Thyroid gland (tissue), 4 donors: ENCODE measurements at places on chromosomes 7 and 10. TPM values are rescaled to one million over a fixed set of nuclear protein-coding genes. Genes with fewer than 3 reads are reported as not detected.

Gene ASAH2
- total RNA-seq: 0.63 TPM

Gene CCNJ
- total RNA-seq: 10.6 TPM

Gene PRSS37
- not detected for total RNA-seq

Gene AHCYL2
- 96.9 TPM for total RNA-seq

Gene FHIP2A
- total RNA-seq: 42.6 TPM

Gene LARP4B
- 86.2 TPM for total RNA-seq

Gene GRID1
- 28.1 TPM for total RNA-seq

Gene C10orf143
- total RNA-seq: 8.5 TPM

Gene HOXA11
- total RNA-seq: not detected

Gene ZP3
- 1.0 TPM for total RNA-seq

DNA sequence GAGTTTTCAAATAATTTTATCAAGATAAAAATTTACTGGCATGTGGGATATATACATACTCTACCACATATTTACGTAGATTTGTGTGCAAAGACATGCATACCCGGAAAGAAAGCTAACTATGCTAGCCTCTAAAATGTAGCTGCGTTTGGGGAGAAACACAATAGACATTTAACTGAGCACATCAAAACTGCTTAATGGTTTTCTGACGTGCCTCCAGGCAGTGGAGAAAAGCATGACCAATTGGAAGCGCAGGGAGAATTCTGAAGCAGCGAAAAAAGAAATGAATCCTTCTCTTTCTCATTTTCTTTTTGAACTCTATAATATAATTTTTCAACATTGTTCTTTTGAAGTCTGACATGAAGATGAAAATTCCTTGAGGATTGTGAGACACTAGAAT, 60.3 kb upstream of the LYZL1 start:
- H3K27ac ChIP-seq: no peak overlapping the region
- H3K27me3 ChIP-seq: no peaks in the 10 kb centered on the region
- DNase-seq: no peak
- no peak overlapping the region for H3K4me3 ChIP-seq
- H3K4me1 ChIP-seq: no peaks in the 10 kb centered on the region

DNA sequence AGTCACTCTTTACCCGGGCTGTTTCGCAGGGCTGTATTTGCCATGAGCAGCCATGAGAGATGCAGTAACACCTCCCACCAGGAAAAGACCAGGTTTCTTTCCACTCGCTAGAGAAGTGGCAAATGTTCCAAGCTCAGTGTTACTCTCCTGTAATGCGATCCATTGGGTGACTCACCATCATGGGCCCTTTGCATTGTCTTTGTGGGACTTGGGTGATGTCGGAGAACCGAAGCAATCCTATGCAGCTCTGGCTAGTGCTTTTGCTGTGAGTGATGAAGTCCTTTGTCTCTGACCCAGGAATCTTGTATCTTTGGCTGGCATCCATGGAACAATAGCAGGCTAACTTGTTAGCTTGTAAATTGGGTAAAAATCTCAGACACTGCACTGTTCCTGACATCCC, 40.0 kb downstream of the GHRHR start:
- H3K4me3 ChIP-seq: no peak overlapping the region
- no peaks in the 10 kb centered on the region for H3K36me3 ChIP-seq
- no peaks in the 10 kb centered on the region for H3K27me3 ChIP-seq
- H3K27ac ChIP-seq: no peak overlapping the region
- no peak for DNase-seq
- H3K4me1 ChIP-seq: no peaks in the 10 kb centered on the region

DNA sequence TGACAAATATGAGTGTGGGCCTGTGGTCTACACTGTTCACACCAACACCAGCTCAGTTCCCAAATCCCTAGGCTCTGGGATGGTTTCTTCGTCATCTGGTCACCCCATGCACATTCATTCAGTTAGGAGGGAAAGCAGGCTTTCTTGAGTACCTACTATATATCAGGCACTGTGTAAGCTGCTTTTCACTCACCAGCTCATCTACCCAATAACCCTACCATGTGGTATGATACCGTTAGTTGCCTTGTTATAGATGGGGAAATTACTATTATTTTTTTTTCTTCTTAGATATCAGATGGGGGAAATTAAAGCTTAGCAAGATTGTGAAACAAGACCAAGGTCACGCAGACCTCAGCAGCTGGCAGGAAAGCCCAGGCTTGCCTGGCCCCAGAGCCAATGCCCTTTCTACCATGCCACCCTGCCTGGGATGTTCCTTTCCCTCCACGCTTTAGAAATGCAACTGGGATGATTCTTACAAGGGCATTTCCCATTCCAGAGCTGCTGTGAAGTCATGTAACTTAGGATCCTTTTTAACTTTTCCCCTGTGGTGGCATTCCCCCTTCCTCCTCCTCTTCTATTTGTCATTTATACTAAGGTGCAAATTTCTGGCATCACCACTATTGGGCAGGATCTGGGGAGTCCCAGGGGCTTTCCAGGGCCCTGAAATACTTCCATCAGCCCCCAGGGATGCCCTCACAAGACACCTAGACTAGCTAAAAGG, 93.1 kb upstream of the EFCAB10 start:
- no peaks in the 10 kb centered on the region for H3K36me3 ChIP-seq
- H3K27me3 ChIP-seq: no peaks in the 10 kb centered on the region
- H3K4me1 ChIP-seq: peaks cover 62% of the 10 kb centered on the region

- H3K4me1 ChIP-seq: no peaks in the 10 kb centered on the region
- H3K27me3 ChIP-seq: no peaks in the 10 kb centered on the region
- H3K36me3 ChIP-seq: no peaks in the 10 kb centered on the region
- H3K4me3 ChIP-seq: no peak overlapping the region
- no peak for DNase-seq
These were observed 55.0 kb upstream of the VWDE start for GRCh38 chr7:12458520-12459131.

GRCh38 chr7:91504919-91505318, 240.7 kb downstream of the FZD1 start:
- H3K27me3 ChIP-seq: no peaks in the 10 kb centered on the region
- DNase-seq: no peak

- no peak overlapping the region for H3K4me3 ChIP-seq
- no peaks in the 10 kb centered on the region for H3K4me1 ChIP-seq
- H3K27me3 ChIP-seq: no peaks in the 10 kb centered on the region
- no peaks in the 10 kb centered on the region for H3K36me3 ChIP-seq
- DNase-seq: no peak
These were observed 86.9 kb downstream of the SND1 start for GRCh38 chr7:127738859-127739258.

DNA sequence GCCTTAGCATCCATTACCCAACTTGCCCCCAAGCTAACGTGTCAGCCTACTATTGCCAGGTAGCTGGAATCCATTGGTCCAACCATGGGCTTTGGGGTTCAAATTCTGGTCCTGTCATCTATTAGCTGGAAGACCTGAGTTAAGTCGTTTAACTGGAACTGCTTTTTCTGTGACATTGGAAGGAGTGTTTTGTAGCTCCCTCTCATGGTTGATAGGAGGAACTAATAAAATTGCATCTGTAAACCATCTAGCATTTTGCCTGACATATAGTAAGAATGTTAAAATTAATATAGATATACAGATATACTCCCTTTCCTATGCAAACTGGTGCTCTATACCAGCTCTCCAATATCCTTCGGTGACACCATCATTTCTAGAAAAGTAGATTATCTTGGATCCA, 23.8 kb upstream of the SLF2 start:
- H3K27me3 ChIP-seq: no peaks in the 10 kb centered on the region
- no peaks in the 10 kb centered on the region for H3K4me1 ChIP-seq
- DNase-seq: no peak
- H3K27ac ChIP-seq: no peak overlapping the region
- H3K4me3 ChIP-seq: no peak overlapping the region
- no peaks in the 10 kb centered on the region for H3K36me3 ChIP-seq

GRCh38 chr7:53387515-53387914, 352.1 kb downstream of the POM121L12 start:
- H3K27ac ChIP-seq: no peak overlapping the region
- no peak for DNase-seq
- no peaks in the 10 kb centered on the region for H3K36me3 ChIP-seq
- H3K27me3 ChIP-seq: no peaks in the 10 kb centered on the region
- H3K4me1 ChIP-seq: no peaks in the 10 kb centered on the region

- peak; percentile 47 for DNase-seq
- no peaks in the 10 kb centered on the region for H3K36me3 ChIP-seq
- H3K27me3 ChIP-seq: no peaks in the 10 kb centered on the region
- H3K4me1 ChIP-seq: peaks cover 8% of the 10 kb centered on the region
These were observed 14.9 kb downstream of the ZC3HAV1 start for GRCh38 chr7:139094596-139094995.

DNA sequence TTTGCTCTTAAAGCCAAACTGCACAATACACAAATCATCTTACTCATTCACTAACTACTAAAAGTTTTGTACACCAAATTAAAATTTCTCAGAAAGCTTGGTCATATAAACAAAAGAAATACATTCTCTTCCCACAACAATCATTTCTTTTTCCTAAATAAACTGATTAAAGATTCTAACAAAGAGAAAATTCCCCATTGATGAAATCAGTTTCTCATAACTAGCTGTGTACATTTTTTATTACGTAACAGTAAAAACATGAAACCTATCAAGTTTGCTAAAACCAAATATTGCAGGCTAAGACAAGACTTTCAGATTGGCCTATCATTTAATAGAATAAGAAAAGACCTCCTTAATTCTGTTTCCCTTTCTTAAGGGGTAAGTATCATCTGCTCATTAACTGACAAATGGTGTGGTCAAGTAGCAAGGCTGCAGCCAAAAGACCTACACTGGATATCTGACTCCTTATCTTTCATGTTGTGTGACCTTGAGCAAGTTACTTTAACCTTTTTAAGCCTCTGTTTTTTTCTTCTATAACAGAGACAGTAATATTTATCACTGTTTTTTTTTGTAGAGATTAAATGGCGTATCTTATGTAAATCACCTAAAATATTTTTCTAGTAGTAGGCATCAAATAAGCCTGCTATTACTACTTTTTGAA, 22.4 kb downstream of the NAMPT start:
- H3K27ac ChIP-seq: no peak overlapping the region
- H3K36me3 ChIP-seq: peaks cover 34% of the 10 kb centered on the region
- H3K27me3 ChIP-seq: no peaks in the 10 kb centered on the region
- DNase-seq: no peak
- H3K4me1 ChIP-seq: no peaks in the 10 kb centered on the region
- H3K4me3 ChIP-seq: no peak overlapping the region

DNA sequence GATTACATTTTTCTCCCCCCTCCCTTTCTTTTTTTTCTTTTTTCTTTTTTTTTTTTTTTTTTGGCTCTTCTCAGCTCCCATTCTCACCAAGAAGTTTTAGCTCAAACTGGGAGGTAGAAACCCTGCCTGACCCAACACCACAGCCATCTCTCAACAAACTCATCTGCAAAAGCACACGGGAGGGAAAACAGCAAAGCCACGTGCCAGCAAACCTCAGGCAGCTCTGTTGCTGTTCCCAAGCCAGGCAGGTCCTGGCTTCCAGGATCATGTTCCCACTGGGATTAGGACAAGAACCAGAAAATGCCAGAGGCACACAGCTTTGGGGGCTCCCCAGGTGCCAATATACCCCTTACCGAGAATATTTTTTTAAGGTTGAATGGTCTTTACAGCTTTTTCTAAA, 56.7 kb downstream of the ITIH5 start:
- DNase-seq: no peak
- no peak overlapping the region for H3K4me3 ChIP-seq
- no peaks in the 10 kb centered on the region for H3K4me1 ChIP-seq
- no peaks in the 10 kb centered on the region for H3K27me3 ChIP-seq

GRCh38 chr10:23001901-23002516, 74.2 kb downstream of the ARMC3 start:
- no peaks in the 10 kb centered on the region for H3K27me3 ChIP-seq
- no peaks in the 10 kb centered on the region for H3K4me1 ChIP-seq
- no peak overlapping the region for H3K4me3 ChIP-seq
- no peak overlapping the region for H3K27ac ChIP-seq

DNA sequence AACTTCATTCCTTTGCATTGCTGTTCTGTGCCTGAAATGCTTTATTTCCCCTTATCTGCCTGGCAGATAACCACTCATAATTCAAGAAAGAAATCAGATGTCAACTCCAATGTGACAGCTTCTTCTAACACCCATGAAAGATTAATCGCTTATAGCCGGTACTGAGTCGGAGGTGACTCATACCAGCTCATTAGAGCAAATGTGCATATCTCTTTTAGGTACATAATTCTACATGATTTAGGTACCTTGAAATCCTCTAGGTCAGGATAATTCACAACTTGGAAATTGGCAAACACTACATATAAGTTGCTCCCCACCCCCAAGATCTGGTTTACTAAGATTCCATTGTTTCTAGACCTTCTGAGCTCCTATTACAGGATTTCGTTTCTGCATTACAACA, 554.4 kb upstream of the SORCS1 start:
- no peaks in the 10 kb centered on the region for H3K4me1 ChIP-seq
- no peak for DNase-seq
- H3K4me3 ChIP-seq: no peak overlapping the region
- no peaks in the 10 kb centered on the region for H3K36me3 ChIP-seq

DNA sequence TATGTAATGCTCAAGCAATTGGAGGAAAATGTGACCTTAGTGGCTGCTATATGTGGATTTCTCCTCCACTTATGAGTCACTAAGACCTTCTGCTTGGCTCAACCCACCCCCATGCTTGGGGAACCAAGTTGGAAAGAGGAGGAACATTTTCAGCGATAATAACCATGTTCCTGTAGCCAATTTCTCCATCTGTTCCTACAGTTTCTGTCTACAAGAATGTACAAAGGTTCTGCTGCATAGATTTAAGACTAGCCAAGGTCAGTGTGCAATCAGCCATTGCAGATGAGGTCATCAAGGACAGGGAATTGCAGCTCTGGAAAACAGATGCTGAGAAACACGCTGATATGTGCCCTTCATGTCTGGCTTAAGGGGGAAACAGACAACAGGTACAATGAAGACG, 5.6 kb upstream of the NRCAM start:
- H3K27me3 ChIP-seq: no peaks in the 10 kb centered on the region
- no peak overlapping the region for H3K4me3 ChIP-seq

DNA sequence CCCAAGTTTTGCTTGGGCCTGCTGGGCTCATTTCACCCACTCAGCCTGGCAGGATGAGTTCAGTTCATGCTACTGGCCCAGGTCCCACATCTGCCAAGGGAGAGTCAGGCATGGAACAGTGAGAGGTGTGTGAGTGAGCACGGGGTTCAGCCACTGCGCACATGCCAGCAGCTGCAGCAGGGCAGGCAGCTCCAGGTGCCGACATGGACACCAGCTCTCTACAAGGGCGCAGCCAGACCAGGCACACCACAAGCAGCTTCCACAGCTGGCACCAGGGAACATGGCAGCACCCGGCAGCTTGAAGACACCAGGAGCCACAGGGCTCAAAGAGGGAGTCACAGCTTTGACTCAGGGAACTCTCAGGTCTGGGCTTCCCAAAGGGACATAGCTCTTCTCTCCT, 938.0 kb downstream of the SORCS3 start:
- H3K4me3 ChIP-seq: no peak overlapping the region
- no peaks in the 10 kb centered on the region for H3K27me3 ChIP-seq
- H3K27ac ChIP-seq: no peak overlapping the region
- no peak for DNase-seq
- H3K36me3 ChIP-seq: no peaks in the 10 kb centered on the region

GRCh38 chr10:47288236-47288635, 11.8 kb upstream of the GDF10 start:
- H3K36me3 ChIP-seq: no peaks in the 10 kb centered on the region
- no peaks in the 10 kb centered on the region for H3K27me3 ChIP-seq
- H3K27ac ChIP-seq: no peak overlapping the region
- no peaks in the 10 kb centered on the region for H3K4me1 ChIP-seq
